ENCODE measurements at places on chromosomes 1 and 21. TPM values are rescaled to one million over a fixed set of nuclear protein-coding genes. Genes with fewer than 3 reads are reported as not detected.

GRCh38 chr1:10515301-10515975 lies 40.7 kb downstream of the PEX14 start:
- no peak for DNase-seq

DNA sequence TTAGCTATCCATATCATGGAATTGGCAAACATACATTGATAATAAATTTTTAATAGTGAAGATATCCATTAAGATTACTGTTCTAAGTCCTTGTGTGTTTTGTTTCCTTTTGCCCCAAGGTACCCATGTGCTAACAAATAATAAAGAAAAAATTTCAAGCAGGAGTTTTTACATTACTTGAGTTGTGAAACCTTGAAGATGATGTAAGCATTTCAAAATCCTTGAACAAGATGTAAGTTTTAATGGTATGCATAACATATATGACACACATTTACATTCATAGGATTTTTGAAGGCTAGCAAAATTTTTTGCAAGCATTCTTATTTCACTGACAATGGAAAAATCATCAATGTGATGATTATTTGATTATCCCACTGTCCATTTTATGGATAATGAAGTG lies 10.9 kb upstream of the ELAVL4 start:
- no peak for DNase-seq

DNA sequence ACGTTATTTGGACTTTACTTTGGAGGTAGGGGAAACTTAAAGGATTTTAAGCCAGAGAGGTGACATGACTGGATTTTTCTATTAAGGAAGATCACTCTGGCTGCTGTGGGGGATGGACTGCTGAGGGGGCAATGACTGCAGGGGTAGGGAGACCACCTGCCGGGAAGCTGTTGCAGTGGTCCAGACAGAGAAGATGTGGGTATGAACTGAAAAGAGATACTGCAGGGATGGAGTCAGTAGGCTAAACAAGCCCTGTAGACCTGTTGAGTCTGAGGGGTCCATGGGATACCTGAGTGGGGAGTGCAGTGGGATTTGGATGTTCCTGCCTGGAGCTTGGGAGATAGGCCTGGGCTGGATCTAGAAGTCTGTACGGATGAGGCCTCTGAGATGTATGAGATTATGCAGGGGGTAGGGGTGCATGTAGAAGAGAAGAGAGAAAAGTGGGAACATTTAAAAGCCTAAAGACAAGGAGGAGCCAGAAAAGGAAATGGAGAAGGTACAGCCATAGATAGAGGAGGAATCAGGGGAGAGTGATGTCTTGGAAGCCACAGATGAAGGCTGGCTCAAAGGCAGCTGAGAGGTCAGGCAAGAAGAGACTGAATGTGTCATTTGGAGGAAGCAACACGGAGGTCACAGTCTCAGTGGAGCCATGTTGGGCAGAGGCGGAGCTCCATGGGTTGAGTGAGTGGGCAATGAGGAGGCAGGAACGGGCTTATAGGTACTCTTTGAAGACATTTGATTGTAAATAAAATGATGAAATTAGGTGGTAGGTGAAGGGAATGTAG lies 25.9 kb upstream of the KCNA2 start:
- DNase-seq = no peak

DNA sequence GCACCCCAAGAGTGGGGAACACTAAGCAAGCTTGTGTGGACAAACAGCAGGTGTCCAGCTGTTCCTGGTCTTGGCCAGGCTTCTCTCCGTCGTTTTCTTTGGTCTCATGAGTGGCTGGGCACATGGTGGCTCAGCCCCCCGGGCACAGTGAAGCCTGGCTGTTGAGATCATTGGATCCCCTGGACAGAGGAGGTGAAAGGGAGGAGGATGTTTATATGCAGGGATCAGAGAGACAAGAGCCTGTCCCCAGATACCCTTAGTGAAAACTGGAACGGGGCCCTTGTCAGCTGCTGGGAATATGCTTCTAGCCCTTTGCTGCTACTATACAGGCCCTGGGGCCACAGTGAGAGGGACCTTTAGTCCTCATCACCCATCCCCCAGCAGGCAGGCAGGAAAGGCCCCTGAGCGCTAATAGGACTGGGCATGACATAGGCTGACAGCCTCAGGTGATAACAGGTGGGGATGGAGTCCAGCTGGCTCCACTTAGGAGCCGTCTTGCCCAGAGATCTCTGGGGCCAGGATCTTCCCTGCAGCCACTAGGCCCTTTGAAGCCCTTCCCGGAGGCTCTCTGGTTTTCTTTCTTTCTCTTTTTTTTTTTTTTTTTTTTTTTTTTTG lies 16.4 kb downstream of the EPHA8 start:
- no peak for DNase-seq

- peak; percentile 96 for DNase-seq
These were observed 369.7 kb downstream of the RRAGC start for GRCh38 chr1:38489844-38490270.

GRCh38 chr1:107019166-107019565 lies 37.3 kb upstream of the PRMT6 start:
- no peak for DNase-seq

DNA sequence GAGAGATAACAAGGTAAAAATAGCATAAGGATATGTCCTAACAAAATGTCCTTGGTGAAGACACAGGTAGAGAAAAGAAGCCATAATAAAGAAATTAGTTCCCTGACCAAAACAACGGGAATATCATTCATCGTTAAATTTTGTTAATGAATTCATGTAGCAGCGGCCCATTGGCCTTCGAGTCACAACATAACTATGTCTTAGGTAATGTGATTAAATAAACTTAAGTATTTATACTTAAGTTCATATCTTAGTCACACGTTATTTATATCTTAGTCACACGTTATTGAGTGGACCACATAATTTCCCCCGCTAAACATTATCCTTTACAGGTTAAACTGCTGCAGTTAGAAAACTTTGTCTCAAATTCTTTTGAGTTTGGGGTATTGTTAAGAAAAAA lies 1.2 kb downstream of the NEXN start:
- DNase-seq = no peak

GRCh38 chr1:164950541-164950986 lies 391.6 kb downstream of the PBX1 start:
- DNase-seq = no peak

DNA sequence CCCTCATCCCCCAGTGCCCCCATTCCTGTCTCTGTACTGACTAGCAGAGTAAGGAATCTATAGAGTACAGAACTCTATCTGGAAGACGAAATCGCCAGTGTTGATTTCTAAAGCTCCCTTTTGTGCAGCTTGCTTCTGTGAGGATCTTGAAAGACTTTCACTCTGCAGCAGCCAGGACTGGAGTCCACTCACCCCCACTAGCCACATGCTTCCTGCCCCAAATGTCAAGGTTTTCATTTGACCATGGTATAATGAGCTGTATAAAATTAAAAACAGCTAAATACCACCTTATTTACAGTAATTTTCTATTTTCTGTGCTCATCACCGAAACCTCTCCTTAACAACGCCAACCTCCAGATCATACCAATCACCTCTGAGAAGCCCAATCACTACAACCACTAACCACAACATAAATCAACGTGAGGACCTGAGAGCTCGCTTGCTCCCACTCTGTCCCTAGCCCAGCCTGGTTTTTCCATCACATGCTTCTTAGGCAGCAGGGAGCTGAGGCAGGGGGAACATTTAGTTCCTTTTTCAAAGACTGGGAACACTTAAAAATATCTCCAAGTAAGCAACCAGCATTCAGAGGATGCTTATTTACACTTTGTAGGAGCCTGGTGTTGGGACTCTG lies 56.1 kb upstream of the IRF2BP2 start:
- no peak for DNase-seq

The CLDN14 gene
- not detected for total RNA-seq

DNA sequence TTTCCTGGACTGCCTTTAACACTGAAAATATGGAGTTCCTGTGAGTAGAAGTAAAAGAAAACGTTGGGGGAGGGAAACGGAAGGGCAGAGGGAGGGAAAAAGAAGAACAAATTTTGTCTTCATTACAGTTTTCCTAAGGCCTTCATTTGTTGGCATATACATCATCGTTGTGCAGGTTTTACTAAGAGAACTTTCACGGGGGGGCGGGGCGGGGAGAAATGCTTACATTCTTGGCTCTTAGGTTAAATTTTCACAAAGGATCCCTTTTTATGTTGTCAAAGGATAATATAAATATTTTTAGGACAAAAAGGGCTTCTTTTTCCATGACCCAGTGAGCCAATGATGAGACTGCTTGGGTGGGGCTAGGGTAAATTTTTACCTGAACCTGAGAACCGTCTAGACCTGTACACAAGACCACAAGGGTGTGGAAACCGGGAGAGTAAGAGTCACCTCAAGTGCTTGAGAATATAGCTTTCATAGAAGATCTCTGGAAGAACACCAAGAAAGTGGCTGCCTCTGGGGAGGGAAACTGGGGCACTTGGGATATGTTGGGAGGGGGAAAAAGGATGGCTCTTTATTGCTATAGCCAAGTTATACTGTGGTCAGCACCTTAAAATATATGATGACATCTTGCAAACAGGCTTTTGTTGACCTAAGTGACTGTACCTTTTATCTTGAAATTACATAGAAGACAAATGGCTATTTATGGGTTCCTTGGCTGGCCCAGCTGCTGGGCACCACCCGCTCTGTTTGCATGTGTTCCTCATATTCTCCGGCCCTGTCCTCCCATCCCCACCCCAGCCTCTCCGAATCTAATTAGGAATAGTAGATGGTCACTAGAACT lies 2.0 kb upstream of the UTP25 start:
- DNase-seq = peak; percentile 17

GRCh38 chr1:43834280-43835081 lies 99.1 kb upstream of the ARTN start:
- no peak for DNase-seq

The CD84 gene
- total RNA-seq = not detected
